Stimulated activated naive B cell treated with anti-CD40 and anti-IgM and Interleukin-4, amounts not matched to agents 10 μg/mL and 1 μg/mL and 100 μg/mL, for 72 hours (primary cell): ENCODE measurements at places on chromosomes 7 and 10.

DNA sequence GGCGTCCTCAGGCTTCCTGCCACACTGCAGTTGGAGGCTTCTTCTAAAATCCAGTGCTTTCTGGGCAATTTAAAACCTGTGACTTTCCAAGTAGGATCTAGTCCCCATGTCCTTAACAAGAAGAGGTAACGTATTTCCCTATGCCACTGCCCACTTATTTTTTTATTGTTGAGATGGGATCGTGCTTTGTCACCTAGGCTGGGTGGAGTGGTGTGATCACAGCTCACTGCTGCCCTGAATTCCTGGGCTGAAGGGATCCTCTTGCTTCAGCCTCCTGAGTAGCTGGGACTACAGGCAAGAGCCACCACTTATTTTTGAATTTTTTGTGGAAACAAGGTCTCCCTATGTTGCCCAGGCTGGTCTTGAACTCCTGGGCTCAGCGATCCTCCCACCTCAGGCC lies 63.4 kb downstream of the DAGLB start:
- DNase-seq = no peak

DNA sequence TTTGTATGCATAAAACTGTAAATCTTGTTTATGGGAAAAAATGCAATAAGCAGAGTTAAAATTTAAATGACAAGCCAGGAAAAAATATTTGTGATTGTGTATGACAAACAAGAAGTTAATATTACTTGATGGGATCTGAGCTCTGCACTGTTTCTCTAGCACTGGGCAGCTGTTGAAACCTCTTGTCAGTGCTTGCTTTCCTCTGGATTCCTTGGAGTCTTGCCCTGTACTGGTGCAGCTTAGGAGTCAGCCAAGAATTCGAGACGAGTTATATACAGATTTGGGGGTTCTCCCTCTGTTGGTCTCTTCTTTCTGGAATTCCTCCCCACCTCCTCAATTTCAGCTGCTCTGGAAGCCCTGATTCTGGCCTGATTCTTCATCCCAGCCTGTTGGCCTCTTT lies 24.3 kb upstream of the OPN4 start:
- DNase-seq = no peak

DNA sequence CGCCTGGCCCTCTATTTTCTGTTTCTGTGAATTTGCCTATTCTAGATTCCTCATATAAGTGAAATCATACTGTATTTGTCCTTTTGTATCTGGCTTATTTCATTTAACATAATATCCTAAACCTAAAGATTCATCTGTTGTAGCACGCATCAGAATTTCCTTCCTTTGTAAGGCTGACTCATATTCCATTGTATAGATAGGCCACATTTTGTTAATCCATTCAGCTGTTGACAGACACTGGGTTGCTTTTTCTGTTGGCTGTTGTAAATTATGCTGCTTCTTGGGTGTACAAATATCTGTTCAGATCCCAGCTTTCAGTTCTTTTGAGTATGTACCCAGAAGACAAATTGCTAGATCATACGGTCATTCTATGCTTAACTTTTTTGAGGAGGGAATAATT lies 28.8 kb upstream of the CUL1 start:
- no peak for DNase-seq

DNA sequence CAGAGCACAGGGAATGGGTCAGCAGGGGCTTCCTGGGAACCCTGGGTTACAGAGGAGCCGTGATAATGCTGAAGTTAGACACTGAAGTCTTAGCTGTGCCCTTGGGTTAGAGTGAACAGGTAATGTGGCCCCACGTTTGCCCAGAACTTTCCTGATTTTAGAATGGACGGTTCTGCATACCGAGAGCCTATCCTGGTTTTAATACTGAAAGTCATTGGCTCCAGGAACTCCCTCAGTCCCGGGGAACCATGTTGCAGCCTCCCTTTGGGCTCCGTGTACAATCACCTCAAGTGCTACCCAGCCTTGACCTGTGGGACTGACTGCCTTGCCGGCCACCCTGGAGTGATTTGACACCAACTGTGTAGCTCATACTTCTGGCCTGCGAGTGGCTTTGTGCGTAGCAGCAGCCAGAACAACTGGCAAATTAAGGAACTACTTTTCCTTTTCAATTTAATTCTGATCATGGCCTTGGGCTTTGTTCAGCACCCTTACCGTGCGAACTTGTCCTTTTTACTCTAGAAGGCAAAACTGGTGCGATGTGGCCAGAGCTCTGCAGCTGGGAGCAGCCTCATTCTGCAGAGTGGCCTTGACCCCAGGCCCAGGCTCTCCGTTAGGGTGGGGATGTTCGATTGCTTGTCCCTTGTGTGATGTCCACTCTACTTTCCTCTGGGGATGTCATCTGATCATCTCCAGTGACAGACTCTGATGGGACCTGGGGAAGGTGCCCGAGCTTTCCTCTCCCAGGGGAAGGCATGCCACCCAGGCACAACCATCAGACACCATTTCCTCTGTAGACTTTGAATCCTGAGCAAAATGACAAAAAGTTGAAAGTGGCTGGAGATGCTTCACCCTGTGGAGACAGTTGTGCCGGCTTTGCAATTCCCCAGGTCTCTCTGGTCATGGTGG lies 265.9 kb downstream of the GLRX3 start:
- no peak for DNase-seq

DNA sequence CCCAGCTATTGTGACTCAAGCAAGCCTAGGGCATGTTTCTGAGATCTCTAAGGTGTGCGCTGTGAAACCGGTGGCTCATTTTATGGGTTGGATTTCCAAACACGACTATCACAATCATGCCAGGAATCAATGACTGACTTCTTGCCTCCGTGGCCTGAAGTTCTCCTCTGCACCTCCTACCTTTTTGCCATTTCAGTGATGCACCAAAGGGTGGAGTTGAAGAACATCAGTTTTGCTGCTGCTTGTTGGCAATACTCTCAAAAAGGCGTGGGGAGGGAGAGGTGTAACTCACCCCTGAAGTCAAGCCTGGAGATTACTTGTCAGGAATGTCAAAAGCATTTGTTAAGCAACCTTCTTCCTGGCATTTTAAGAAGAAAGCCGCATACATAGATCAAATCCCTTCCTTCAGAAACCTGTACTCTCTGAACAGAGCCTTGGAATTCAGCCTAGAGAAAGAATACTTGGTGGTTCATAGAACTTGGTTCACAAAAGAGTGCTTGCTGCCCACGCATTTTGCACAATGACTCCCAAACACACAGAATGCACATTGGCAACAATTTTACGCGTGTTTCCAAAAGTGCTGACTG lies 41.0 kb downstream of the KIAA1217 start:
- DNase-seq = no peak

DNA sequence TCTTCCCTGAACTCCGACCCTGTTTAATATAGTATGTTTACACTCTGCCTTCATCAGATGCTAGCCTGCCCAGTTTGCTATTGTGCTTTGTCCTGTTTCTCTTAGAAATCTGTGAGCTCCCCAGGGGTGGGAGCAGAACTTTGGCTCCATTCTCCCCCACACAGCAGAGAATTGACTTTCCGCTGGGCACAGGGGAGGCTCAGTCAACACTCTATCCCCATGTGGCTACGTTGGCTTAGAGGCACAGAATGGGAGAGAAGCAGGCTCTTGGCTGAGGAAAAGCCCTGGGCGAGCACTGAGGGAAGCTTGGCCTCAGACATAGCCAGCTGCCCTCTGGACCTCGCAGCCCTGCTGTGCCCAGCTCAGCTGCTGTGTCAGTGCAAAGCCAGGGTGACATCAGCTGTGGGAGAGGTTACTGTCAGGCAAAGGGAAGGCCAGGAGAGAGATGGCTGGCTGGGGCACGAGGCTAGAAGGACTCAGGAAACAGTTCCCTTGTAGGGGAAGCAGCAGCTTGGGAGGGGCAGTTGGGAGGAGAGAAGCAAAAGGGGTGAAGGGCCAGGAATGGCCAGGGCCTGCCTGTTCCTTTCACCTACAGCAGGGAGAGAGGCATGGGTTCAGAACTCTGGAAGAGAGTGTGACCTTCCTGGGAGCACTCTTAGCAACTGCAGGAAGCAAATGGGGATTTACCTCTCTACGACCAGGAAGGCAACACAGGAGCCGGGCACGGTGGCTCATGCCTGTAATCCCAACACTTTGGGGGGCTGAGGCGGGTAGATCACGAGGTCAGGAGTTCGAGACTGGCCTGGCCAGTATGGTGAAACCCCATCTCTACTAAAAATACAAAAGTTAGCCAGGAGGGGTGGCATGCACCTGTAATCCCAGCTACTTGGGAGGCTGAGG lies 5.8 kb upstream of the SCD start:
- DNase-seq = no peak
